ENCODE measurements at places on chromosomes 7 and 10.

DNA sequence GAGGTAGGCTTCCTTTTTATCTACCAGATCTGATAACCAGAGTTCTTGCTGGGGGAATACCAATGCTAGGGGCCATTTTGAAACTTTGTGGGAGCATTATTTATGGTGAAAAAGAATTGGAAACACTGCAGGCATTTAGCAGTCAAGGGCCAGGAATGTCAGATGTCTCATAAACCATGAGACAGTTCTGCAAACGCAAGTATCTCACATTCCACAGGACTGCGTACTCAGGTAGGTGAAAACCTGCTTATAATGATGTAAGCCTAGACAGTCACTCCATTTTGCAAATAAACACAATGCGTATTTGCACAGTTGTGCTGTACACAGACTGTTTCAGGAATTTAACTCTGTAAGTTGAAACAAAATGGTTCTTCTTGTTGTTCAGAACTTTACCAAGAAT is 33.9 kb downstream of the ECHDC3 start:
- DNase-seq: no peak

DNA sequence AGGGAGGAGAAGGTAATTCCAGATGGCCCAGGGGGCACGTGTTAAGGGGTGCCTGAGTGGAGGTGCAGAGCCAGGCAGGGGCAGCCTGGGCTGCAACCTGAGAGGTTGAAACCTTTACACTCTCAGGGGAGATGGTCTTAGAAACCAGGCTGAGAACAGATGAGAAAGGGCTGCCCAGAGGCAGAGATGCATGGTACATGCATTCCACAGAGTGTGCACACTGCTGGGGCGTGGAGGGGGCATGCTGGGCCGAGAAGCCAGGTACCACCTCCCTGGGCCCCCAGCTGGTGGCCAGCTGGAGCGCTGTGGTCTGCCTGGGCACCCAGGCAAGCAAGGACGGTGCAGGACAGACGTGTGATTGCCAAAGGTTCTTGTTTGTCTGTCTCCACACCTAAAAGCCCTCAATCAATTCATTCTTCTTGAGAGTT is 14.1 kb upstream of the CSGALNACT2 start:
- no peak for DNase-seq

- no peak for DNase-seq
Measured at GRCh38 chr10:50397312-50398140, 146.2 kb upstream of the ASAH2 start.

GRCh38 chr10:78942091-78942501 is 126.7 kb upstream of the ZMIZ1 start:
- peak; percentile 28 for DNase-seq

- no peak for DNase-seq
Measured at GRCh38 chr10:104498347-104499081, 142.6 kb upstream of the SORCS3 start.

DNA sequence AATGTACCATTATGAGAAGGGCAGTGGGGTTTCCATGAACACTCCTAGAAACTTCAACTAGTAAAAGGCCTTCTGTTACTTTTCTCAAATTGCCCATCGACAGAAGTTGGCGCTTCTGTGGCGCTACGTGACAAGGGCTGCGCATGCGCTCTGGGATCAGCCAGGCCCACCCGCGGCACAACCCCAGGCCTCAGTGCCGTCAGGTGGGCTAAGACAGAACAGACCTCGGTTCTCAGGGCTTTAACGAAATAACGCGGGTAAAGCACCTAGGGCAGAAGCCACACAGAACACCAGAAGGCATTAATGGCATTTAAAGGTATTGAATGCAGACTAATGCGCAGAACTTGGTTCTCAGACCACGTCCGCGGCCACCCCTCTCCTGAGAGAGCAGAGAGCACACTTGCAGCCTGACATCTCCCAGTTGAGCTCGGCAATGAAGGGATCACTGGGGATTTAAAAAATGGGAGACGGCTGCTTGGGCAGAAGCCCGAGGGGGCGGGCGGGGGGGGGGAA is 67.6 kb upstream of the CTNNA3 start:
- peak; percentile 54 for DNase-seq

DNA sequence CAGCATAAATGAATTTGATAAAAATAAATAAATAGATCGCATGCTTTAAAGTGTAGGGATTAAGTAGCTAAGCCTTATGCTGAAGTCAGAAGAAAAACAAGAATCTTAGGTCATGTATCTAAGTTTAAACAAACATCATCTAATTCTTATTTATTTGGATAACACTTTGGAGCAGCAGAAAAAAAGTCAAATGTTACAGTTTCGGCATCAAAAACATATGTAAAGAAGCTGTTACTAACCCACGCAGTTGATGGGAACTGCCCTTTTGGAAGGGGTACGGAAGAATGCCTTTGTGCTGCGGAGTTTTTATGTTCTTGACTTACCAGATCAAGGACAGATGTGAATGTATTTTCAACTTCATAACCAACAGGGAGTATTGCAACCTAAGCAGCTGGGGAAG is 37.3 kb upstream of the HABP2 start:
- DNase-seq: no peak

DNA sequence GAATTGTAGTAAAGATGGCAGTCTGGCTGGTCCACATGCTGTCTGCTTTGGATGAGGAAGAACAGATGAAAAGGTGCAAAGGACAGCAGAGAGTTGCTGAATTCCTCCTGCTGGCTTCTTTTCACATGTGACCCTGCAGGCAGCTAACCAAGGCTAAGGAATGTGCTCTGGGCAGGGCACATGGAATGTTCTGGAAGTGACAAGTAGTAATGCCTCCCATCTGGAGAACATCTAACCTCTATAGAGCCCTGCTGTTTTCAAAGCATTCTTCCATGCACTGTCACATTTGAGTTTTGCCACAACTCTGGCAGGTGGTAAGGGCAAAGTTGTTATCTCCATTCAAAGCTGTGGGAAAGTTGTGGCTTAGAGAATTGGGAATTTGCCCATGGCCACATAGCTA is 208.8 kb downstream of the STK31 start:
- peak; percentile 79 for DNase-seq

GRCh38 chr10:88835096-88835909 is 16.3 kb downstream of the ANKRD22 start:
- DNase-seq: peak; percentile 93

GRCh38 chr7:117766913-117767312 is 106.3 kb downstream of the CTTNBP2 start:
- DNase-seq: no peak

DNA sequence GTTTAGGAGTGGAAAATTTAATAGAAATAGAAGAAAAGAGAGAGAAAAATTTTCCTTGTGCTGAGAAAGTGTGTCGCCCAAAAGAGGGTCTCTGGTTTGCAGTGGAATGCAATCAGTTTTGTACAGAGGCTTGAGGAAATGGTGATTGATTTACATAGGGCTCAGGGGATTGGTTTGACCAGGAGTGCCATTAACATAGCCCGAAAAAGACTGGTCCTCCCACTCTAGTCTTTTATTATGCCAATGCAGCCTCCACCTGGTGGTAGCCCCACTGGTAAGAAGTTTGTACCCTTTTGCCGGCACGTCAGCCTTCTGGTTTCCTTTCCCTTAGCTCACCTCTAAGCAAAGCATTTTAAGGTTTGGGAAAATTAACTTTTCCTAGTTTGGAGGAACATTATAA is 885.3 kb downstream of the XPNPEP1 start:
- no peak for DNase-seq

DNA sequence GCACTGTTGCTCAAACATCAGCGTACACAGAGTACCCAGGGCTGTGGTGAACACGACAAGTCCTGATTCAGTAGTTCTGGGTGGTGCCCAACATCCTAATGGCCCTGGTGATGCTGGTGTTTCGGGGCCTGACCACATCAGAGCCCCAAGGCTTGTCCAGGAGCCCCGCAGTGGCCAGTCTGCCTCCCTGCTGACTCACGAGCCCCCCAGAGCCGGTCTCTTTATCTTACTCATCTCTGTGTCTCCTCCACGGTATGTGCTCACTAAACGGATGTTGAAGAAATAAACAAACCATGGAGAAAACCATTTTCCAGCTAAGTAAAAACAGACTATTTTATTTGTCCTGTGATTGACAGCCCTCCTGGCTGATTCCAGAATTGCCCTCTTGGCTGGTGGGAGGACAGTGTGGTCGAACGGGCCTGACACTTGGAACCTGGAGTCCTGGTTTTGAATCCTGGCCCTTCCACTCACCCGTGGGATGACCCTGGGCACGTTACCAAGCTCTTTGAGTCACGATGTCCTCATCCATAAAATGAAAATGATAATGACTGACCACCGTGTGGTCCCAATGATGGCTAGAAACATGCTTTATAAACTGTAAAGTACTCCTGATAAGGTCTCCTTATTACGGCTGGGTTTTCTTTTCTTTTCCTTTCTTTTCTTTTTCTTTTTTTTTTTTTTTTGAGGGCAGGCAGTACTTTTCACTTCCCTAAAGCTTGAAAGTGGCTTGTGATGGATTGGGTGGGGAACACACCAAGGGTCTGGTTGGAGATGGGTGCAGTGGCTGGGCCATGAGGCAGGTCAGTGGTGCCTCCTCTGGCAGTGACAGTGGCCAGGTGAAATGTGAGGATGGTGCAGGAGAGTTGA is 5.7 kb downstream of the HIP1 start:
- DNase-seq: peak; percentile 55

GRCh38 chr10:13822490-13822889 is 235.7 kb downstream of the PRPF18 start:
- DNase-seq: no peak

DNA sequence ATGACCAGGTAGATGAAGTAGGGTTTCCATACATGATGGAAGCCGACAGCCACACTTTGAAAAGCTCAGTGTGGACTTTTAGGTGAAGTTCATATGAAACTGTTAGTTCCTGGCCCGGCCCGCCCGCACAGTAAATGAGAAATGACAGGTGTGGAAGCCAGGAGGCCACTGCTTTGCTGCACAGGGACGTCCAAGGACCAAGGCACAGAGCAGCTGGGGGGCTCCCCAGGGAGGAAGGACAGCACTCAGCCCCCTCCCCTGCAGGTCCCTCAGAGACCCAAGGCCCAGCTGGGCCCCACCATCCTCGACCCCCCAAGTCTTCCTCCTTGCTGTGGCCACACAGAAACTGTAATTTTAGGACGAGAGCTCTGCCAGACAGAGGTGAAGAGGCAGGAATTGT is 219.2 kb downstream of the PTPRN2 start:
- no peak for DNase-seq

- peak; percentile 48 for DNase-seq
Measured at GRCh38 chr10:118742782-118743181, 12.0 kb downstream of the CACUL1 start.

- no peak for DNase-seq
Measured at GRCh38 chr10:130485958-130486895, 350.0 kb downstream of the GLRX3 start.

GRCh38 chr7:8443576-8444467 is 10.4 kb downstream of the NXPH1 start:
- no peak for DNase-seq

GRCh38 chr7:64849250-64849923 is 53.7 kb upstream of the ZNF273 start:
- peak; percentile 25 for DNase-seq

DNA sequence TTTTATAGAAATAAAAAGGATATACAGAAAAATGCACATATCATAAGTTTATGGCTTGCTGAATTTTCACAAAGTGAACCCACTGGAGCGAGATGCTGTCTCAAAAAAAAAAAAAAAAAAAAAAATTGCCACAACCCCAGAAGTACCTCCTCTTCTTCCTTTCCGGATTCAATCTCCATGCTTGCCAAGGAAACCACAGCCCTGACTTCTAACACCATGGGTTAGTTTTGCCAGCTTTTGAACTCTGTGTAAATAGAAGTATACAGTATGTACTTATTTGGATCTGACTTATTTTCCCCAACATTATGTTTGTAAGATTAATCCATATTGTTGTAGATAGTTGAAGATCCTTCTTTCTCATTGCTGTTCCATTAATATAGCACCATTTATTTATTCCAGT is 40.0 kb downstream of the FANK1 start:
- peak; percentile 28 for DNase-seq

DNA sequence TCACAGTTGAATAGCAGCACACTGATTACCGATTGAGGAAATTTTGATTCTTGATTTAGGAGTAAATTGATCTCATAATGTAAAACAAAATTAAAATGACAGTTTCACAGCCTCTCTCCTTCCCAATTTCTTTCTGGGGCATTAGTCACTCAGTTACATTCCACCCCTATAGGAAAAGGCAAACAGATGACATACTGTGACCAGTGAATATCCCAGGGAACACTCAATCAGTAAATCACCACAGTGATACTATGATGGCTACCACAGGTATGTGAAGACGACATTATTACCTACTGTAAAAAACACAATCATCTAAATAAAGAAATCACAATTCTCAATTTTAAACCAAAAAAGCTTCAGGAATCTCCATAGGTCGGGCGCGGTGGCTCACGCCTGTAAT is 15.5 kb downstream of the CTTNBP2 start:
- no peak for DNase-seq

- DNase-seq: no peak
Measured at GRCh38 chr7:37550426-37550825, 101.8 kb upstream of the ELMO1 start.

DNA sequence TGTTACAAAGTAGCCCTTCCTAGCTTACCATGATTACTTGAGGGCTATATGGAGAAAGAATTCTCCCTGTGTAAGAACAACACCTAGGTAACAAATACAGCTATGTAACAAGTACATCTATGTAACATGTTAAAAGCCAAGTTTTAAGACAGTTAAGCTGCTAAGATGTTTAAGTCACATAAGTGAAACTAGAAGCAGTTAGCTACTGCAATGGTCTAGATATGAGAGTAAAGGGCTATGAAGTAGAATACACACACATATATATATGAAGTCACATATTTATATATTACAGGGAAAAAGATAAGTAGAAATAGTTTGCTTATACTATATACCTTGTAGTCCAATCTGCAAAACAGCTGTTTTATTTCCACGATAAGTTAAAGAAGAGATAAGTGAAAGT is 14.4 kb downstream of the POT1 start:
- DNase-seq: no peak

DNA sequence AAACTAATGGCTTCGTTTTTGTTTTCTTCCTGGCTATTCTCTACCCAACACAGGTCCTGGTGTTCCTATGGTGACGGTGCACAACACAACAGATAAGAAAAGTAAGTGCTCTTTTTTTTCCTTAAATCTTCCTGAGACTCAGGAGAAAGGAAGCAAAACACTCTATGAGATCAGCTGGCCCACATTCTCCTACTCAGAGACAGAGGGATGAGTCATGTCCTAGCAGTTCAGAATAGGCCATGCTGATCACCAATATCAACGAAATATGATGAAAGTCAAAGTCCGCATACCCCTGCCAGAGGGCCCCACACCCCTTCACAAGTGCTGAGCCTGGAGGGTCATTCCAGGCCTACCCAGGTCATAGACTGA is 149.2 kb downstream of the PAXIP1 start:
- no peak for DNase-seq

DNA sequence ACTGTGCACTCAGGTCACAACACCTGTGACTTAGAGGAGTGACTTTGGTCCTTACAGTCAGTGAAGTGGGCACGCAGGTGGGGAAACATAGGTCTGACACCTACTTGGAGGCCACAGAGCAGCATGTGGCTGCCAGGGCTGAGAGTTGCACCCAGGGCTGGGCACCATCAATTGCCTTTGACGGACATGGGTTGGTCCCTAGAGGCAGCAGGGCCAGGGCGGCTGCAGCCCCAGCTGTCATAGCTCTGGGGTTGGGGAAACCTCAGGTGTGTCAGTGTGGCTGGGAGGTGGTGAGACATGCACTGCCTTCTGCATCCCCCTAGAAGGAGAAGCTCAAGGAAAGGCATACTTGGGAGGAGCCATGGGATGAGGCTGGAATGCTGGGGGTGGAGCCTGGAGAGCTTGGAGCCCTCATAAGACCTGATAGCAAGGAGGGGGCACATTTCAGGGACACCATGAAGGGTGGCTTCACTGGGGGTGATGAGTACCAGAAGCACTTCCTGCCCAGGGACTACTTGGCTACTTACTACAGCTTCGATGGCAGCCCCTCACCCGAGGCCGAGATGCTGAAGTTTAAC is at the start of gene INMT:
TSS of gene INMT (plus strand) at position 440 of the 578 bp plus-strand sequence. CDS start at position 456, 16 bp downstream.
- no peak for DNase-seq

- peak; percentile 47 for DNase-seq
Measured at GRCh38 chr10:92222603-92223262, 68.1 kb downstream of the CPEB3 start.

All from fibroblast of the aortic adventitia (primary cell).